ENCODE measurements at places on chromosomes 5 and 9.
A peak's percentile ranks its signal among the peaks of the same experiment; 100 is the strongest.

DNA sequence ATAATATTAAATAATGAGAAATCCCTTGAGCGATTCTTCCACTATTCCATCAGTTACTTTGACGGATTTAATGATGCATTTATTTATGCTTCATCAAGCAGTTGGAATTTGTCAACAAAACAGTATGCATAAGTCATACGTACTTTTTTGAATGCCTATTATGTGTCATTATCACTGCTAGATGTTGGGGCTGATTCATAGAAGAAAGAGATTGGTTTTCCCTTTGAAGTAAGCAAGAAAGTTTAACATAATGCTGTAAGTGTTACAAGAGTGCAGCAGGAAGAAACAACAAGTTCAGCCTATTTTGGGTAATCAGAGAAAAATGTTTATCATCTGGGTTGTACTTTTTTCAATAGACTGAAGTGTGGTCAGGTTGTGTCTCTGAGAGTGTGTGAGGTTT, 121.2 kb upstream of the RANBP3L start:
- no peak for DNase-seq

DNA sequence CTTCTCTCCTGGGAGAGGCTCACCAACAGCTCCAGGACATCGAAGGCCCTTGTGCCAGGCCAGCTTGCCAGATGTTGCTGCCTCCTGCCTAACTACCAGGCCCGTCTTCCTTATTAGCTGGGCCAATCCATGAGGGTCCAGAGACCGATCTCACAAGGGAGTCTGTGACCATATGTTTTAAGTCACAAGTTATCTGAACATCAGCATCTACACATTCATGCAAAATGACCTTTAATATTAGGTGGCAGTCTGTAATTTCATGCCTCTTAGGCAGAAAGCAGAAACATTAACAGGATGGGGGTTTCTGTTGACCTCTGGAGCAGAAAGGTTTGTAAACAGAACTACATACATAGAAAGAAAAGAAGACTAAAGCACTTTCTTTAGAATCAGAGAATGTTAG, 75.1 kb upstream of the SLC25A51 start:
- no peak for DNase-seq

DNA sequence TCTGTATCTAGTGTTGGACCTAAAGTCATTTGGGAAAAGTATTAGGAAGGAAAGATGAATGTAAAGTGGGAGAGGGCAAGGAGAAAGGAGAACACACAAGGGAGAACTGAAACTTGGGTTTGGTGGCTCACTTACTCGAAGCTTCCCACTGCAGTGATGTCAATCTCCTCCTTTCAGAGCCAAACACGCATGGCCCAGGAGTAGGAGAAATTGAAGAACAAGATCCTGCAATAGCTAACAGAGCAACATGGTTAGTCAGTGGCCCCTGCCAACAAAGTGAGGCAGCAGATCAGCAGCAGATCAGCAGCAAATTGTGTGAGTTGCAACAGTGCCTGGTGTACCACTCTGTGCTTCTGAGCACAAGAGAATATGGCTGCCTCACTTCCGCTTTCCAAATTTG, 366.4 kb downstream of the PSAT1 start:
- no peak for DNase-seq

GRCh38 chr9:129704807-129705206, 39.4 kb downstream of the PRRX2 start:
- DNase-seq = no peak

DNA sequence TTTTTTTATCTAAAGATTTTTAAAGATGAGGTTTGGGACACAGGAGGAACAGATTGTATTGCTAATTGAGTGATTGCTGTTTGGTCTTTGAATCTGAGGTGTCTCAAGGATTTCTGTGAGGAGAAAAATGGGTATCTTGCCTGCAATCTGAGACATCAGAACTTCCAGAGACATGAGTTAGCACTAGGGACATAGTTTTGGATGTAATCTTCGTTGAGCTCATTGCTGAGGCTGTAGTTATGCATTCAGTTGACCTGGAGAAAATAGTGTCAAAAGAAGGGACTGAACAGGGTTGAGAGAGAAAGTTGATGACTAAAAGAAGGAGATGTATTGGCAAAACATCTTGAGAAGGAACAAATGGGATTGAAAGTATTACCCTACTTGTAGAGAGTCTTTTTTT, 24.6 kb downstream of the C9orf85 start:
- DNase-seq = no peak

- DNase-seq = no peak
Measured at GRCh38 chr9:136054146-136054545, 40.9 kb downstream of the NACC2 start.

- no peak for DNase-seq
Measured at GRCh38 chr5:587403-587802, 24.7 kb upstream of the CEP72 start.

DNA sequence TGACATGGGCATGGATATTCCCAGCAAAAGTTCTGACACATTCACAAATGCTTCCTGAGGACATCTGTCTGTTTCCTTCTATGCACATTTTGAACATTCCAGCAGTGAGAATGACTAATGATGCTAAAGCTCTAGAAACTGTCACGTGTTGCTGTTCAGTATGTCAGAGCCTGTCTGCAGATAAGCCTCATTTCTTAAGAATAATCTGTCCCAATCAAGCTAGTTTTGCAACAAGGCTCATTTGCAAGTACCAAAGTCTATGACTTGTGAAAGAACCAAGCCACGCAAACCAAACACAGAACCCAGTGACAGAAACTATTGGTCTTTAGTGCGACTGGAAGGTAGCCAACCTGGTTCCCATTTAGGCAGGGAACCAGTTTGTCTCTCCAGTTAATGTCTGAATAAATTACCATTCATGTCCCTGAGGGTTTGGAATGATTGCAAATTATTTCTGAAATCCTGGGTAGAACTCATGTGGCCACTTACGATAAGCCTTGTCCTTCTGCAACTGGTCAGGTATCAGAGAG, 178.5 kb downstream of the C9orf152 start:
- DNase-seq = peak; percentile 88

GRCh38 chr5:157670662-157671591, at the start of gene C5orf52:
C5orf52 (plus strand) TSS chr5:157671533; CDS start chr5:157671615, 82 bp downstream.
- DNase-seq = no peak

DNA sequence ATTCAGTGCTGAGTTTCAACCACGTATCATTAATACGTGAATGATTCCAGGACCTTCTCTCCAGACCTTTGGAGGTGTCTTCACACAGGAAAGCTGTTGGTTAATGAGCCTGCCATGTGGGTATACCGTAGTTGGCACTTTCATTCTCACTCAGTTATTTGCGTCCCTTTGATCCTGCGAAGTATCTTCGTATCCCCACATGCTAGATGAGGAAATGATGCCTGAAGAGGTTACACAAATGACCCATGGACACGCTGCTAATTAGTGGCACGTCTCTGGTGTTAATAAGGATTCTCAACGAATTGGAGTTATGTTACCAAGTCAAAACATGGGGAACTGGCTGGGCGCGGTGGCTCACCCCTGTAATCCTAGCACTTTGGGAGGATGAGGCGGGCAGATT, 65.7 kb upstream of the GNE start:
- DNase-seq = no peak

DNA sequence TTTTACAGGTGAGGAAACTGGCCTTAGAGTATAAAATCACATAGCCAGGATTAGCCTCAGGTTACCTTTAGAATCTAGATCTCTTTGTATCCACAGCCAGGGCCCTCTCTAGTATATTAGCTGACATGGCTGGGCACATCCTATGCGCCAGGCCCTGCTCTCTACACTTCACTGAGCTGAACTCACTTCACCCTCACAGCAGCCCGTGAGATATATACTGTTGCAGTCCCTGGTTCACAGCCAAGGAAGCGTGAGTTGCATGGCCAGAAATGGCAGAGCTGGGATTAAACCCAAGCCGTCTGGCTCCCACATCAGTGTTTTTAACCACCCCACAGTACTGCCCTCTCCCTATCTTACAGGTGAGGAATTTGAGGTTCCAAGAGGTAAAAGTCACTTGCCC, 58.4 kb downstream of the DAB2IP start:
- no peak for DNase-seq

- no peak for DNase-seq
Measured at GRCh38 chr5:61461926-61462325, 129.9 kb downstream of the ZSWIM6 start.

GRCh38 chr5:172858990-172859811, 25.1 kb downstream of the ERGIC1 start:
- peak; percentile 77 for DNase-seq

DNA sequence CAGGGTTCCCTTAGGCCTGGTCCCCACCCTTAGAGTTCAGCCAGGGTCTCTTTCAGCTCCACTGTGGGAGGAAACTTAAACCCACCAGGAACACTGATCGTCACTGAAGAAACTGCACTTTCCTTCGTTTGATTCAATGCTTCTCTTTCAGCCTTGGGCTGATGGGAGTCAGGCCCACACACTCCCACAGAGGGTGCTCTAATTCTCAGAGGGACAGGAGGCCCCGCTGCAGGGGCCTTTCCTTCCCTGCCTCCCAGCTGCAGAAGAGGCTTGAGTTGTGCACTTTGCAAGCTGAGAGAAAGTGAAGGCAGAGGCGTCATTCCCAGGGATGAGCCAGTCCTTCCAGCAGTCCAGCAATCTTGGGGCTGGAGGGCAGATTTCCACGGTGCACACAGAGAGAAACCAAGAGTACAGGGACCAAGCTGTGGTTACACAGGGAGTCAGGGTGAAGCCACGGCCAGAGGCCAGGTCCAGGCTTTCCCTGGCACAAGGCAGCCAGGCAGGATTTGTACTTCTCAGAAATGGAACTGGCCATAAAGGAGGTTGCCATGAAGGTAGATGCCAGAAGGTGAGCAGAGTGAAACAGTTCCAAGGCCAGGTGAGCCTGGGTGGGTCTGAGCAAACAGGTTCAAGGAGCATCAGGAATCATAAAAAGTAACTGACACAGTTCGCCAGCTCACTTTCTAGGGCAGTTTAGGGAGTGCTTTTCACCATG, 10.4 kb upstream of the GLIPR2 start:
- no peak for DNase-seq

GRCh38 chr9:94680621-94681020, 41.3 kb upstream of the FBP1 start:
- no peak for DNase-seq

DNA sequence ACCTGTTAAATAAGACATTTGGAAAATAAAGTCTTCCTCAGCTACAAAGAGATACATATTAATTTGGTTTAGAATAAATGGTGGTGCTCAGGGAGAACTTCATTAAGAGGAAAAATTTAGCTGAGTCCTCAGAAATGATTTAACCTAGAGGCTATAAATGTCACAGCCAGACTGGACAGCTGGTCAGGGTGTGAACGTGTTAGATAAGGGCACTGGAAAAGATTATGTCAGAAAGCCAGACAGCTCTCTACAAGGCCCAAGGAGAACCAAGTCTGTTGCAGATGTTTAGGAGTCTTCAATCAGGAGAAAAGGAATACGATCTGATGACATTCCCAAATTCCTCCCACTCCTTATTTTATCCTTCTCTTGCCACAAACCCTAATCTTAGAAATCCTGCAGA, 265.2 kb downstream of the MAT2B start:
- DNase-seq = no peak

GRCh38 chr9:111926421-111926875, 29.8 kb downstream of the UGCG start:
- no peak for DNase-seq

DNA sequence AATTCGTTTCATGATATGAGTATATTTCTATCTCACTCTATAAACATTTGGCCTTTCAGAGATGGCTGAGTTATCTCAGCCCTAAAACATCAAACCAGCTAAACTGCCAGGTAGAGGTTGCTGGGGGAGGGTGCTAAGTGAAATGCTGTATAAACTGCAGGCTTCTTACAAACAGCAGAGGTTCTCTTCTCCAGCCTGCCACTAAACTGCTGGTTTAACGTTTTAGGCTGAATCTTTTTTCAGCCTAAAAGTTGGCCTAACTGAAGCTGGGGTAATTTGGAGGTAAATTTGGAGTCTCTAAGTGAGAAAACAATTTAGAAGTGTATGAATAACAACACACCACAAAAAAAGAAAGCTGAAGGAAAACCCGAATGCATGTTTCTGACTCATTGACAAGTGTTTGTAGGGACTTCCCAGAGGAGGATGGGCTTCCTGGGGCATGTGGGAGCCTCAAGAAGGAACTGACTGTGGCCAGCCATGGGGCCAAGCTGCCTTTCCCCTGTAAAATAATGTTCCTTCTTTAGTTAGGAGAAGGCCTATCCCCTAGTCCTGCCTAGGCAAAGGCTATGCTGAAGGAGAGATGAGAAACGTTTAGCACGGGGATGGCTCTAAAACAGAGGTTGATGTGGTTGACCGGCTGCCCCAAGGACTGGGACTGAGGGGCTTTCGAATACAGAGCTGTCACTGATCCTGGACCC, 44.3 kb downstream of the SLC28A3 start:
- DNase-seq = peak; percentile 22

GRCh38 chr5:6475626-6476312, 27.1 kb downstream of the UBE2QL1 start:
- no peak for DNase-seq

DNA sequence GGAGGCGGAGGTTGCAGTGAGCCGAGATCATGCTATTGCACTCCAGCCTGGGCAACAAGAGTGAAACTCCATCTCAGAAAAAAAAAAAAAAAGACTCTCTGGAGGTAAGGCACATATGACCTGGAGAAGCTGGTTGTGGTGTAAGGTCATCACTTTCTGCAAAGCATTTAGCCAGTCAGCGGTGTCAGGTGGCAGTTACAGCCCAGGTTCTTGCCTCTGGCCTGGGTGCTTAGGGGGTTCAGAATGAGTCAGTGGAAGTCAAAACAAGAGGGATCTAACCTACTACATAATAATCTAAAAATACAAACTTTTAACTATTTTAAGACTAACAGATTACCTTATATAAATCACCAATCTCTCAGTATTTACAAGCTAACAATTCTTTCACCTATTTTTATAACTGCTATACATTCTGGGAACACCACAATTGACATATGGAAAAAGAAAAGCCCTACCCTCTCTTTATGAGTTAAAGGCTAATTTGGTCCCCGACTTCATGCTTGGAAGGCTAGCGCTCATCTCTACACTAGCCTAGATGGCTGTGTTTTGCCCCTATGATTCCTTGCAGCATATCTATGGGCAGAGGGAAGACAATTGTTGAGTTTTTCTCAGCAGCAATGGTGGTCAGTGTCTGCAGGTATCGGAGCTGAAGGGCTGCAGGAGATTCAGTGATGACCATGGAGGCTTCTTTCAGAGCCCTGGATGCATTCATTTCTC, 29.2 kb downstream of the STOM start:
- no peak for DNase-seq

GRCh38 chr9:99162759-99163364, 57.9 kb downstream of the TGFBR1 start:
- no peak for DNase-seq

- no peak for DNase-seq
Measured at GRCh38 chr5:146849694-146850303, 28.8 kb downstream of the PPP2R2B start.

GRCh38 chr5:165263536-165263935, 1758.1 kb downstream of the MAT2B start:
- DNase-seq = no peak

- no peak for DNase-seq
Measured at GRCh38 chr5:112635771-112636731, 101.6 kb upstream of the APC start.

GRCh38 chr5:4180703-4181102, 585.1 kb downstream of the IRX1 start:
- no peak for DNase-seq

- DNase-seq = no peak
Measured at GRCh38 chr9:70531311-70531710, 116.9 kb upstream of the KLF9 start.
